Activated CD8-positive, alpha-beta T cell treated with anti-CD3 and anti-CD28 coated beads, Interleukin-2, amount 10 ng/mL, durations not matched to agents 7 days and 5 days (primary cell): ENCODE measurements at places on chromosomes 12 and 14. TPM values are rescaled to one million over a fixed set of nuclear protein-coding genes. Genes with fewer than 3 reads are reported as not detected.

CACNA1C gene
- 0.08 TPM for total RNA-seq

NKX2-1 gene
- not detected for total RNA-seq

NDRG2 gene
- 6.2 TPM for total RNA-seq

DNA sequence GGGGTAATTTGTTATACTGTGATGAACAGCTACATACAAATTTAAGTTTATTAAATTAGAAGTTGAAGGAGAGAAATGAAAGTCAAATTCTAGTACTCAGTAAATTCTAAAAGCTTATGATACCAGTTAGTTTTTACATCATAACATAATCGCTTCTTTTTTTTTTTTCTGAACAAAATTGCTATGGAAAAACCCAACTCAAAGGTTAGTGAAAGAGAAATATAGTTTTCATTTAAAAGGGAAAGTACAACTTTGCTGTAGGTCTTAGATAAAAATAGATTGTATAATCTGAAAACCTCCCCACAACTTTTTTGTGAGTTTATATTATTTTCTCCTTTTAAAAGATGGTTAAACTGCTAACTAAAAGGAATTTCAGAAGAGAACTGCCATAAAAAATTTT lies 53.7 kb upstream of the LRRK2 start:
- DNase-seq, result no peak

DNA sequence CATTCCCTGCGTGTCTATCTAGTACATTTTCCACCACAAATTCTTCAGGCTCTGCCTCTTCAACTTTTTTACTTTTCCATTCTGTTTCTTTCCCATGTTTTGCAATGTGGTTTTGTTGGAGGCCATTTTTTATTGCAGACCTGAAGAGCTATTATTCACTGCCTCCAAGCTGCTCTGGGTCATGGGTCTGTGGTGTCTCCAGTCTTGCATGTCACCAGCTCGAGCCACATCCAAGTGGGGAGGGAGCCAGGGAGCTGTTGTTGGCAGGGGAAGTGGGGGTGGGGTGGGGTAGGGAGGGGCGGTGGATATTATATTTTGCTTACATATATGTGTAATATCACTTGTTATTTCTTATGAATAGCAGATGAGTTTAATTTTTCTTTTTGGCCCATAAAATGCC lies 69.1 kb downstream of the VEZT start:
- DNase-seq, result no peak

TMEM229B gene
- 10.0 TPM for total RNA-seq

DNA sequence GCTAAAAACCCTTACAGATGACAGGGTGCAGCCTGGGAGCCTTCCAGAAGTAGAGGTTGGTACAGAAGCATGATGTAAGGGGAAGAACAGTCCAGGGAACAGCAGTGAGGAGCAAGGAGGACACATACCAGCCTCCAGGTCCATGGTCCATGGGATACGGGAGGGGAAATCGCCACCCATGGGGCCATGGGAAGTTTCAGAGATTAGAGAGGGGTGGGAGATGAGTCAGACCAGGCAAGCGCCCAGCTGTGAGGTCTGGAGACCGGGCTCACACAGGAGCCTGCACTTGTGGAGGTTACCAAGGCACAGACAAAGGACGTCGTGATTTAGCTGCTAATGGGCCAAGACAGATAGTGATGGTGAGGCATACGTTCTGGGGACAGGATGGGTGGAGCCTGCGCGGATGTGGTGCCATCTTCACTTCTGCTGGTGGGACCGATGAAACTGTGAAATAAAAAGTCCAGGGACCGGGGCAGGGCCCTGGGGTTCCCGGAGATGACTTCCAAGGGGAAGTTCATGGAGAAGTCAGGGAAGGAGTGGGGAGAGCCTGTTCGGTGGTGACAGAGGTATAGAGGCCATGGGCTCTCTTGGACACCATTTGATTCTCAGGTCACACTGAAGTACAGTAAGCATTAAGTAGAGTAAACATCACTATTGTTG lies 17.7 kb upstream of the LRP1-AS start:
- DNase-seq, result no peak

NRL gene
- total RNA-seq, result 2.8 TPM

DNA sequence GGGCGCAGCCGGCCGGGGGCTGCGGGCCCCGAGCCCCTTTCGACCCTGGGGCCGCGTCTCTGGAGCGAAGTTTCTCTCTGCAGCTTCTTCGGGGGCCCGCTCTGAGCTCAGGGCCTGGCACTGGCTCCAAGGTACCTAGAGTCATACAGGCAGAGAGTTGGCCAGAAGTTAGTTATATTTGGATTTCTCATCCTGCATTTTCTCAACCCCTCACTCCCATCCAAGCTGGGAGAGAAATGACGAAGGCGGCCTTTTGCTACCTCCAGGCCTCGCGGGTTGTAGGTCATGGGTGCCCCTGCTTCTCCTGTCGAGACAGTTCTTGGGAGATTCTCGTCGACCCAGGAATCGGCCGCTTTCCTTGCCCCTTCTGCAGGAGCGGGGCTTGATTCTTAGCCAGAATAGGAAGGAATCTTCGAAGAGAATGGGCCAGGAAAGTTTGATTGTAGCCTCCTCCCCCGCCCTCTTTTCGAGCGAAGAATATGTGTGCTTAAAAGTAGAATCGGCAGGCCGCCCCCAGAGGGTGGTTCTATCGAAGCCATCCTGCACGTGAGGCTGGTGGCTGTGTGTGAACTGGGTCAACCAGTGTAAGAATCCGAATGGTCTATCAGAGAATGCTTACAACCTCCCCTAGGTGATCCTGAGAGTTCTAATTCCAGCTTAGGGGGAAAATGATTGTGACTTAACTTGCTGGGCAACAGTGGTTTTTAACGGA lies 785 bp downstream of the MLEC start:
- DNase-seq, result peak; percentile 59

CD4 gene
- 1.6 TPM for total RNA-seq

ANO4 gene
- total RNA-seq, result not detected

NANOG gene
- not detected for total RNA-seq

- no peak for DNase-seq
Measured at GRCh38 chr12:15240898-15241297, 19.7 kb upstream of the RERG start.

- DNase-seq, result no peak
Measured at GRCh38 chr12:28936221-28936620, 212.9 kb upstream of the FAR2 start.

GRCh38 chr14:77599889-77600288 lies 16.5 kb downstream of the SPTLC2 start:
- DNase-seq, result no peak

C14orf132 gene
- 0.50 TPM for total RNA-seq

- no peak for DNase-seq
Measured at GRCh38 chr14:100362311-100362927, 39.3 kb downstream of the SLC25A47 start.
